ENCODE measurements at places on chromosomes 5 and 9.

- DNase-seq, result no peak
Measured at GRCh38 chr5:88736494-88736893, 146.5 kb downstream of the MEF2C start.

DNA sequence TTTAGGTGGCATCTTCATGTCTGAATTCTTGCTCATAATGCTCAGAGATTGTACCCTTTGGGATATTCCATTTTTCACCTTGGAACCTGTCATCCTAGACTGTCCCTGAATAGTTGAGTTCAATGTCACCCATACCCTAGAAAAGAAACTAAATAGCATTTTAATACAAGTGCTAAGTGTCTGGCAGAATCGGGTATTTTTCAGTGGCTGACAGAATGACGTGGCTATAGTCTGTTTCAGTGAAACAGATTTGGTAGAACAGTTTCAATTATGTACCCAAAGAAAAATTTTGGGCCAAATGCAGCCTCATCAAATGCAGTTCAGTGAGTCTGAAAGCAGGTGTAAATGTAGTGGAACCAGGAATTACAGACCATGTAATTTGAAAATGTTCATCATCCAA is 1041.2 kb downstream of the DTWD2 start:
- DNase-seq, result no peak

DNA sequence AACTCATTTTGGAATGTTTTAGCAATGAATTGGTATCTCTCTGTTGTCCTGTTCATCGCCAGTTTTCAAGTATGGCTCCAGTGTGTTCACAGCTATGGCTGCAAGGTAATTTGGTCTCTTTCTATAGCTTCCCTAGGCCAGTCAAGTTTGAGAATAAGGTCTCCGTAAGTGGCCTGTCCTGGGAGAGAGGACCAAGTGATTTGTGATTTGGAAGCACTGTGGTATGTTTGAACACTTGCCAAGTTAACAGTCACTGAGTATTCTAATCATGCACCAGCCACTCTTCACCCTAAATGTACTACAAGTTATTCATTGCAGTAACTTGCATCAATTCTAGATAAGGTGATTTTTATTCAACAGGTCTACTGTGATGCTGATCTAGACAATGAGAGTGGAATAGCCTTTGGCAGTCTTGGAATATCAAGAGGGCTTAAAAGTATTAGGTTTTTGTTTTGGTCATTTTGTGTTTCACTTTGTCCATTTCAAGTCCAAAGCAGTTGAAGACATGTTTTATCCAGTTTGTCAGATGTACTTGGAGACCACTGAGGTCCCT is 41.1 kb downstream of the G3BP1 start:
- no peak for DNase-seq

GRCh38 chr5:76479281-76479680 is 76.2 kb downstream of the IQGAP2 start:
- no peak for DNase-seq

DNA sequence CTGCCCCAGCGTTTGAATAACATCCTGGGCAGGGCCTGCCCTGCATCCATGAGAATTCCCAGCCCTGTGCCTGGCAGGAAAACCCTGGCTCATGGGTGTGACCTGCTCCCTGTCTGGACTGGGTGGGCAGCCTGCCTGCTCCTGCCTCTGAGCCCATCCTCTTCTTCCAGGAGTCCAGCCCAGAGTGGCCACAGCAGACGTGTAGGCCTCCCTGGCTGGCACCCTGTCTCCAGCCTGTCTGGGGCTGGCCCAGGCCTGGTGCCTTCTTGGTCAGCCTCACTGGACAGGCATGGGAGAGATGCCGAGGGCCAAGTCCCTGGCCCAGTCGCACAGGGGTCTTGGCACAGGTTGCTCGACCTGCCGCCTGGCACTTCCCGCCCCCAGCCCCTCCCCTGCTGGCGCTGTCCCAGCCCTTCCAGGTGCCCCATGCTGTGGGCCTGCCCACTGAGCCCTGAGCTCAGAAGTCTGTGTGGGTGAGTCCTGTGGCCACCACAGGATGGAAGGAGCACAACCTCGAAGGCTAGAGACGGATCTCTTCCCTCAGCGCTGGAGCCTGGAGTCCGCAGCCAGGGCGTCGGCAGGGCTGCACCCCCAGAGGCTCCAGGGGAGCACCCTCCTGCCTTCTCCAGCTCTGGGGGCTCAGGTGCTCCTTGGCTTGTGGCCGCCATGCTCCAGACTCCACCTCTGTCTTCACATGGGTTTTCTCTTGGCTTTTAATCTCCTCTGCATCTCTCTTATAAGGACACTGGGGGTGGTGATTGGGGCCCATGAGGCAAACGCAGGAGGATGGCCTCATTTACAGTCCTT is 11.8 kb upstream of the COL5A1 start:
- DNase-seq, result no peak

GRCh38 chr5:125413496-125414274 is 667.2 kb upstream of the ZNF608 start:
- DNase-seq, result no peak

- DNase-seq, result no peak
Measured at GRCh38 chr5:55222985-55223811, 3.9 kb downstream of the MCIDAS start.

DNA sequence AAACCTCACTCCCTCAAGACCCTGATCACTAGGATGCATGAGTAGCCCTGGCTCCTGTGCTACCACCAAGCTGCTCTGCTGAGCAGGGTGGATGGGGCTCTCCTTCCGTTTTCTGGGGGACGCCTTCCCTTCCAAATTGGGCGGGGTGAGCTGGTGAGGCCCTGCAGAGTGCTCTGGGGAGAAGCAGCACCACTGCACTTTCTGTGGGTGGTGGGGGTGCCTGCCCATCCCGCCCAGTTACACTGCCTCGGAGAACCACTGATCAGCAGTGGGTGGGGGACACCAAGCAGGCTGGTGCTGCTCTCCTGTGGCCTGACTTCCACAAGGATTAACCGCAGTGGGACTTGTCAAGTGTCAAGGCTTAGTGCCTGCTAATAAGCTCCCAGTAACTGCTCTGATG is 19.0 kb downstream of the GFPT2 start:
- no peak for DNase-seq

DNA sequence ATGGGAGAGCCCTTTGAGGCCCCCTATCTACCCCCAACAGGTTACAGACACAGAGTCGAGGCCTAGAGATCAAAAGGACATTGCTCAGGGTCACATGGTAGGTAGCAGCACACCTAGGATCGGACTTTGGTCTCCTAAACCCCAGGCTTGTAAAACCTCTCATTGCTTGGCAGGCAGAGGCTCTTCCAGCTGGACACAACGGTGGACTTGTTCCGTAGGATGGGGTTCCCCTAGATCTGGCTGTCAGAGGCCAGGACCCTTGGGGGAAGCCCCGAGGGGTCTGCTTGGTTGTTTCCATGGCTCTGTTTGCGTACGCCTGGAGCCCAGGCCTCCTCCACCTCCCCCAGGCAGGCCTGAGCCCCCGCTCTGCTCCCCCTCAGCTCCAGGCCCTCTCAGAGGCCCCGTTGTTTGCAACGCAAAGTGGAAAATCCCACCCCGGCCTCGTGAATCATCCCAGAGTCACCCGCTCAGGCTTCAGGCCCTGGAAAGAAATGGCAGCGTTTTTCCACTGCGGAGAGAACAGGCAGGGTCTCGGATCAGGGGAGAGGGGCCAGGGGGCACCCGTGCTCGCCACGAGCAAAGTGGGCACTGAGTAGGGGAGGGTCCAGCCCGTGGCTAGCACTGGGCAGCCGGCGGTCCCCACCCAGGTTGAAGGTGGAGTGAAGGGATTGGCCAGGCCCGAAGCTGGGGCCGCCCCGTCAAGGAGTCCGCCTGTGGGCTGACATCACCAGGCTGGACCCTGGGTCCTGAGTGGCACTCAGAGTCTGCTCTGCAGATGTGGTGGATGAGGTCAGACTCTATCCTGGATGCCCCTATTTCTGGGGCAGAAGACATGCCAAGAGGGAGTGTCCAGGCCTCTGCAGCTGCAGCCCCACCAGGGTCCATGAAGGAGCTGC is 19.8 kb downstream of the COL27A1 start:
- DNase-seq, result no peak

GRCh38 chr9:88706193-88707113 is 171.5 kb downstream of the NXNL2 start:
- no peak for DNase-seq

DNA sequence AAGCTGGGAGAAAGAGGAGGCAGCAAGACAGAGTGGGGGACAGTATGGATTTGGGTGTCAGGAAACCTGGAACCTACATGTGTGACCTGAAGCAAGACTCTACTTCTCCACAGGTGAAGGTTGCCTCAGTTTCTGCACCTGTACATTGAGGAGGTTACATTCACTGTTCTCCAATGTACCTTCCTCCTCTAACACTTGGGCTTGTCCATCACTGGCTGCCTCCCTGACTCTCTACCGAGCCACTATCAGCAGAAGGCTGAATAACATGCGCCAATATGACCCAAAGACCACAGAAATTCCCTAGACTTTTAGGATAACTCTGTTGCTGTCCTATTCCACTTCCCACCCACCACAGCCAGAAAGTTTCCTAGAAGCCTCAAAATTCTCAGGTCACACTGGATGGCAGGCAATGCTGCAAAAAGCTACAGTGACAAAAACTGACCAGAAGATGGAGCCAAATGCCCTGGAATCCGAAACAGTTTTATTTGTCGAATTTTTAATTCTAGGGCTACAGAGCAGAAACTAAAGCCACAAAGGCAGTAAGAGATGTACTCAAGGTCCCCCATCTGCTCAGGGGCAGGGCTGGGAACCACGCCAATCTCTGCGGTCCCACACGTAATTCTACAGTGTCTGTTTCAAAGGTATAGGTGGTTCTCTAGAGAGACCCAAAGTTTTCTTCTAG is 64.4 kb downstream of the FAM114A2 start:
- peak; percentile 4 for DNase-seq

DNA sequence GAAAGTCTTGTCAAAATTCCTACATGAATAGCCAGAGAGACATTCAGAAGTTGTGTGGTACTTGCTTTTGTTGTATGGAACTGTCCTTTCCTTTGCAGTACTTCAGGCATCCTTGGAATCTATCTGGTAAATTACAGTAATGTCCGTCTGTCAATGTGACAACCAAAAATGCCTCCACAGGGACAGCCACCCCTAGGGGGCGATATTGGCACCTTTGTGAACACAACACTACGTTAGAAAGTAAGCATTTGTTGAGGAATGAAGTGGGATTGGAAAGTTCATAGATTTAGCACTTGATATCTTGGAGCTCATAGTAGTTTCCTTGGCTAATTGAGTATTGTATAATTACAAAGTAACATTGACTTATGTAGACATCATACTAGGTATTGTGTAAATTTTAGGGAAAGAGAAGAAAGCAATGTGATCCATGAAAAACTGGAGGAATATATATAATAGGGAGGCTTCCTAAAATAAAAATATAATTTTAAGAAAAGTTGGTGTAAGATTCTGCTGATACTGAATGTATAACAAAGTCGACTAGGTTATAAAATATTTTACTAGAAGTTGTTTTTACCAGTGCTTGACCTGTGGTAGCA is 32.7 kb downstream of the TMEFF1 start:
- peak; percentile 46 for DNase-seq

- no peak for DNase-seq
Measured at GRCh38 chr9:123049589-123050222, 16.2 kb downstream of the GPR21 start.

- no peak for DNase-seq
Measured at GRCh38 chr9:95521699-95522098, 4.9 kb upstream of the PTCH1 start.

GRCh38 chr9:90659650-90660364 is 17.2 kb upstream of the DIRAS2 start:
- no peak for DNase-seq

DNA sequence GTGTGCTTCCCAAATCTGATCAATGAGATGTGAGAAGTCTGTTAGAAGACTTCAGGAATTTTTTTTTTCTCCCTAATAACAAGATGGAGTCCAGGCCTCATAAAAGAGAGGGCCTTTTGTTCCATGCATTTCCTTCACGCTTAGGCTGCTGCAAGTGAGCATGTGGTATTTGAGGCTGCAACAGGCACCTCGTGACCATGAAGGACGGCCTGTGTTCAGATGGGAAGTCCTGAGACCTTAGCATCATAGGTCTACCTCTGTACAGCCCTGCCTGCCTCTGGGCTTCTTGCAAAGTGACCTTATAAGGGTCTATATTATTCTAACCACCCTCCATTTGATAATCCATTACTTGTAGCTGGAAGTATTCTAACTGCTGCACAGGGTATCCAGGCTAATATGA is 86.6 kb downstream of the BOD1 start:
- DNase-seq, result no peak

GRCh38 chr9:108852079-108852478 is 3.7 kb downstream of the ACTL7B start:
- DNase-seq, result no peak

- DNase-seq, result no peak
Measured at GRCh38 chr9:103819936-103820335, 274.2 kb upstream of the SMC2 start.

DNA sequence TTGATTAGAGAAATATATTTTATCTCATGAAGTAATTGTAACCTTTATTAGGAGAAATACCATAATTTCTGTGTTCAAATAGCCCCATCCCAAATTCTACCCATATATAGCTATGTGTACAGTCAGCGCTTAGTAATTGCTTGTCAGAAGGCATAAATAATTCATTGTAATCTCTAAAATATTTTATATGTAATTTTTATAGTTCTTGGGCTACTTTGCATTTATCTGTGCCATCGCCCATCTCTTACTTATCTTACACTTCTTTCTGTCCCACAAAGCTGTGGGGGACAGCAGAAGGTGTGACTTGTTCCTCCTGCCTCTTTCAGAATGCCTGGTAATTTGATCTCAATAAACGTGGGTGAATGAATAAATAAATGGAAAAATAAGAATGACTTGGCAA is 5.5 kb downstream of the ADAMTSL1 start:
- DNase-seq, result no peak

DNA sequence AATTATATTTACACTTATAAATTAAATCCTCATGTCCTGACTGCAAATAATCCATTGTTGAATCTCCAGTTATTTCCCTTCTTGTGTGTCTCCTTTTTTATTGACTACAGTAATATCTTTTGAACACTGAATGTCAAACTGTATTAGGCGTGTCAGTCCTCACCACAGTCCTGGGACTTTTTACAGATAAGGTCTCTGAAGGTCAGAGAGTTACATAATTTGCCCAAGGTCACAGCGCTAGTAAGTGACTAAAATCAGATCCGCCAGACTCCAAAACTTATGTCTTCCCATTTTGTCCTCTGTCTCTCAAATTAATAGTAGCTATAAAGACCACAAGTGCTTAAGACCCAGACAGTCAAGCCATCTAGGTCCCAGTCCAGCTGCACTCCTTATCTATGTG is 274.3 kb downstream of the NR3C1 start:
- no peak for DNase-seq

DNA sequence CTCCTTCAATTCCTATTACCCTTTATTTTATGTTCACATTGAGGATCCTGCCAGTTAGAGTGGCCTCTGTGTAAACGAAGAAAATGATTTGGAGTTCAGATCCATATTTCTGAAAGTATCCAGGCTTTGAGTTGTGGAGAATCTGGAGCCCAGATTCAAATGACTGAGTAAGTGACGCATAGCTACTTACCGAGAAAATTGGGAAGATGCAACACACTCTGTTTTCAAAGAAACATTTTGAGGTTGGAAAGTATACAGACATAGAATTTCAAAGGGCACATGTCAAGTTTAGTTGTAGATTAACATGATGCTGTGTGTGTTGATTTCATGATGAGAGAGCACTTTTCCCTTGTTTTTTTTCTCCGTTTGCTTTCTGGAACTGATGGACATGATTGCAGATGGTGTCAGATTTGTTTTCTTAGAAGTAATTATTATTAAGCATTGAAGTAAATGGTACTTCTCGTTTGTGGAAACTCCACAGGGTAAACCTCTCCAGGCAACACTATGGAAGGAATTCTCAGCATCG is 148.1 kb downstream of the KDM4C start:
- no peak for DNase-seq

Data from SHP77 (cell line).